ENCODE measurements at places on chromosomes 7 and 10.

DNA sequence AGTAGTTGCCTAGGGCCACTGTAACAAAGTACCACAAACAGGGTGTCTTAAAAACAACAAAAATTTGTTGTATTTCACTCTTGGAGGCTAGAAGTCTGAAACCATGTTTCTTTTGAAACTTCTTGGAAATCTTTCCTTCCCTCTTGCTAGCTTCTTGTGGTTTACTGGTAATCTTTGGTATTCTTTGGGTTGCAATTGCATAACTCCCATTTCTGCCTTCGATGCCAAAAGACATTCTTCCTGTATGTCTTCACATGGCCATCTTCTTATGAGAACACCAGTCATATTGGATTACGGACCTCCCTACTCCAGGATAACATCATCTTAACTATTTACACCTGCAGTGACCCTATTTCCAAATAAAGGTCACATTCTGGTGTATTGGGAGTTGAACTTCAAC is 357.4 kb downstream of the PPP1R3A start:
- DNase-seq: no peak

DNA sequence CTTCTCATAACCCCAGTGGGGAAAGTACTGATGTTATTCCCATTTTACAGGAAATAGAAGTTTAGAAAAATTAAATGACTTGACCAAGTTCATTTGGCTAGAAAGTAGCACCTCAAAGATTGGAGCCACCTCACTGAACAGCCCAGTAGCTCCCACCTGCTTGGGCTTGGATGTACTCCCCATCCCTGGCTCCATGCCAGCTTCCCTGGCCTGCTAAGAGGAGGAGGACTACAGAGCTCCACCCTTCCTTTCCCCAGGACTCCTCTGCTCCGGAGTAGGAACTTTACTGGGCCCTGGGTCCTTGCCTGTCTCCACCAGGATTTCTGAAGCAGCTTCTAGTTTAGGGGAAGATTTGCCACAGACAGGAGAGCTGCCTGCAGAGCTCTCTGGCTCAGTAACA is 3.1 kb downstream of the HPS6 start:
- no peak for DNase-seq

GRCh38 chr7:65444899-65445823 is 71.5 kb downstream of the ZNF92 start:
- no peak for DNase-seq

- no peak for DNase-seq
These were observed 88.7 kb downstream of the FAM53B start for GRCh38 chr10:124655191-124656112.

DNA sequence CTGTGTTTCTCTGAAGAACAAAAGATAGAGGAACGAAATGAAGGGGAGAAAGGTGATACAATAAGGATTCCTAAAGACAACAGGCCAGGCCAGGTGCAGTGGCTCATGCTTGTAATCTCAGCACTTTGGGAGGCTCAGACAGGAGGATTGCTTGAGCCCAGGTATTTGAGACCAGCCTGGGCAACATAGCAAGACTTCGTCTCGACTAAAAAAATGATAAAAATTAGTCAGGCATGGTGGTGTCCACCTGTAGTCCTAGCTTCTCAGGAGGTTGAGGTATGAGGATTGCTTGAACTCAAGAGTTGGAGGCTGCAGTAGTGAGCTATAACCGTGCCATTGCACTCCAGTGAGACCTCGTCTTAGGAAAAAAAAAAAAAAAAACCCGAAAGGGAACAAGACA is 41.4 kb upstream of the FAM3C start:
- no peak for DNase-seq

GRCh38 chr10:9061871-9062270 is 1007.4 kb downstream of the GATA3 start:
- DNase-seq: no peak

GRCh38 chr7:71507680-71508602 is 376.0 kb downstream of the GALNT17 start:
- DNase-seq: no peak

DNA sequence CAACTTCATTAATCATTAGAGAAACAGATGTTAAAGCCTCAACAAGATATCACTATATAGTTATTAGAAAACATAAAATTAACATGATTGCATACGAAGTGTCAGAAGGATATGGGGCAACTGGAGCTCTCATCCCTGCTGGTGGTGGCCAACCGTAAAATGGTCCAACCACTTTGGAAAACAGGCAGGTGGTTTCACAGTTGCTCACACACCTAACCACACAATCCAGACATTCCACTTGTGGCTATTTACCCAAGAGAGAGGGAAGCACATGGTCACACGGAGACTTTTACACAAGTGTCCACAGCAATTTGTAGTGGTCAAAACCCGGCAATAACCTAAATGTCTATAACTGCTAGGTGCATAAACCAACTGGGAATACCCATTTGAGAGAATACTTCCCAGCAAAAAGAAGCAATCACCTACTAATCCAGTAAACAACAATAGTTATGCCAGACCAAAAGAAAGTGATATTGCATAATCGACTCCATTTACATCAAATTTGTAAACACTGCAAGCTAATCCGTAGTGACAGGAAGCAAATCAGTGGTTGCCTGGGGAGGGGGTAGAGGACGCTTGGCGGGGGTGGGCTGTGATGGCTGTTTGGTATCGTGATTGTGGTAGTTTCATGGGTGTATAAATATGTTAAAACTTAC is 91.8 kb downstream of the LARP4B start:
- DNase-seq: no peak

GRCh38 chr7:120043250-120043649 is 229.7 kb upstream of the KCND2 start:
- DNase-seq: no peak

DNA sequence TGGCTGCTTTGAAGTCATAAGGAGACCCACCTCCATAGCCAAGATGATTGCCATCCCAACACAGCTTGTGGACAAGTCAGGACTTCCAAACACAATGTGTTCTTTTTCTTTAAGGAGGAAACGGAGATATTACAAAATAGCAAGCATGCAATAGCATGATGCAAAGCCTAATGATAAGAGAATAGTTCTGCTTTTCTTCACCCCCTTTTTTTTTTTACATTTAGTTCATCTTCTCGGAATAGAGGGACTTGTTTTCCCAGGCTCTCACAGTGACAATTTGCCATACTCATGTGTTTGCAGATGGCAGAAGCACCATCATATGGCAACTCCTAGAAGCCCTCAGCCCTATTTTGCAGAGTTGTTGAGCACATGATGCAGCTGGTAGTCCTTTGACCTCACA is 119.8 kb downstream of the ITGB8 start:
- DNase-seq: no peak

DNA sequence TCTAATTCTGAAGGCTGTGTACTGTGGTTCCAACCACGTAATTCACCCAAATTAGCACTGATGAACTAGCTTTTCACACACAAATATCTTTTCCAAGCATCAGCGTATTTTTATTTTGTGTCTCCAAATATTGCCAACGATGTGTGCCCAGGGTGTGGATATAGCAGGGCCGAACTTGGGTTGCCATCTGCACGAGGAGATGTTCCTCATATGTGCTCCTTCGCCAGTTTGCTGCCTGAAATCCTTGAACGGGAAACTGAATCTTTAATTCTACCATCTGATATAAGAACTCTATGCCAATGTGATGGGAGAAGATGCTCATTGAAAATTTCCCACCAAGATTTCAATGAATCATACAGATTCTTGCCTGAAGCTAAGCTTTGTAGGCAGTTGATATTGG is 121.5 kb upstream of the ZNF438 start:
- no peak for DNase-seq

- DNase-seq: no peak
These were observed 1.1 kb downstream of the P4HA1 start for GRCh38 chr10:73095481-73096021.

- DNase-seq: no peak
These were observed 10.2 kb downstream of the PYROXD2 start for GRCh38 chr10:98404571-98405359.

DNA sequence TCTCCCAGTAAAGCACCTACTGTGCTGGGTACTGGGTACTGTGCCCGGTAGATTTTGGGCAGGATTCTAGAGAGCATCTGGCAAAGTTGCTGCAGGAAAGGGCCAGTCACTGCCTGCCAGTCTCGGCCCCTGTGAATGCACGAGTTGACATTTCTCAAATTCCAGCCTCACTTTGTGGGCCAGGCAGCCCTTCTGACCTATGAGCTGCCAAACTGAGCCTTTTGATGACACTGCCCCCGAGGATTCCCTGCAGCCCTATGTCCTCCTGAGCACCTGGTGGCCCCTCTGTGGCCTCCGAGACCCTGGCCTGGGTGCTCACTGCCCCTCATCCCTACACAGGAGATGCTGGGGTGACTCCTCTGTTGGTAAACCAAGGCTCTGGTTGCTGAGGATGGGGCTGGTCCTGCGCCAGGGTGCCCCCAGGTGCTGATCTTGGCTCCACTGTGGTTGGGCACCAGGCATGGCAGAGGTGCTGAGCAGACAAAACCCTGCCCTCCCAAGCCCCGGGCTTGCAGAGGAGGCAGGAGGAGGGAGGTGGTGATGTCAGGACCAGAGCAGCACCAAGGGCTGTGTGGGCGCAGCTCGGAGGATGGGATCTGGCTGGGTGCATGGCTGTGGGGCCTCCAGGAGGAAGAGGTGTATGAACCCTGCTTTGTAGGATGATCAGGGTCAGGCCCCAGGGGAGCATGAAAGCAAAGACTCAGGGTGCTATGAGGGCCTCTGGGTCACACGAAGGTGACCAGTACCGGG is 16.2 kb downstream of the LHPP start:
- DNase-seq: no peak

GRCh38 chr7:108628678-108629077 is 59.0 kb downstream of the DNAJB9 start:
- no peak for DNase-seq

- DNase-seq: peak; percentile 54
These were observed 4.1 kb upstream of the C10orf120 start for GRCh38 chr10:122703483-122704448.

GRCh38 chr7:14252458-14252857 is 263.0 kb upstream of the ETV1 start:
- no peak for DNase-seq

DNA sequence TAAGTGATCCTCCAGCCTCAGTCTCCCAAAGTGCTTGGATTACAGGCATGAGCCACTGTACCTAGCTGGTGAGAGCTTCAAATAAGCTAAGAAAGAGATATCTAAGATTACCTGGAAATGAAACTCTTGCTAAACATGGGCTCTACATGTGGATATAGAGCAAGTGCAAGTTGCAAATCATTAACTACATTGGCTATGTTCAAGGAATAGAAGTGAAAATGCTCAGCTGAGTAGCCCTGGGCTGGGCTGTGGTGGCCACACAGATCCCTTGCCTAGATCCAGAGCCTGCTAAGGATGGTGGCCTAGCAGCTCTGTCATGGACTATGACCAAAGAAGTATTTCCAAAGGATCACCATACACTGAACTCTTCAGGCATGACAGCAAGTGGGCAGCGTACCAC is 209.3 kb downstream of the PLXNA4 start:
- no peak for DNase-seq

GRCh38 chr10:104307576-104308438 is 30.5 kb downstream of the ITPRIP start:
- DNase-seq: no peak

GRCh38 chr10:131041441-131041840 is 270.1 kb downstream of the TCERG1L start:
- DNase-seq: no peak

- no peak for DNase-seq
These were observed 168.5 kb downstream of the NOC3L start for GRCh38 chr10:94194256-94194655.

- DNase-seq: no peak
These were observed 23.9 kb upstream of the CALD1 start for GRCh38 chr7:134755422-134756022.

DNA sequence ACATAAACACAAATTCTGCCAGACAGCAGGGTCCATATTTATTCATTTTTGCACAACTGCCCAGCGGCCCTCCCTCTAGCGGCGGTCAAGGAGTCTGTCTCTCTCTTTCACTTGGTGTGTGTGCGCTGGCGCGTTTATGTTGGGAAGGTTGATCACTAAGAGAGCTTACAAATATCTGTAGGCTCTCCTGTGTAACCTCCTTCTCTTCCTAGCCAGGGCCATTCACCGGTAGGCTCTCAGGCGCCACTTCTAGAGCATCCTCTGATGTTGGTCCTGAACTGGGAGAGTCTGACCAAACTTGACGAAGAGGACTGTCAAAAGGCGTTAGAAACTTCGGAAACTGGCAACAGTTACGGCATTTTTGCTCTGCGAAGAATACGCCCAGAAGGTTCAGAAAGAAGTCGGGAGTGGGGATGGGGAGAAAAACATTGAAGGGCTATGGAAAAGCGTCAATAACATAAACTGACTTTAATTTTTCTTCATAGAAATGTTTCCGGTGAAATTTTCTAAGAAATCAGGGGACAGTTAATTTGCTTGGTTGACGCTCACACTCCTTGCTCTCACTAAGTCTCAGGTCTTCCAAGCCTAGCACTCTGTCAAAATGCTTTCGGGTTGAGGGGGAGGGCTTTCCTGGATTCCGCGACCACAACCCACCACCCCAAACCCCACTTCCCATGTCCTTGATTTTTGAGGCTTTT is 731.1 kb downstream of the ZWINT start:
- DNase-seq: no peak

GRCh38 chr10:71769279-71769823 is 4.0 kb downstream of the VSIR start:
- DNase-seq: no peak

- DNase-seq: no peak
These were observed 732 bp downstream of the FAM53B start for GRCh38 chr10:124743191-124744101.

DNA sequence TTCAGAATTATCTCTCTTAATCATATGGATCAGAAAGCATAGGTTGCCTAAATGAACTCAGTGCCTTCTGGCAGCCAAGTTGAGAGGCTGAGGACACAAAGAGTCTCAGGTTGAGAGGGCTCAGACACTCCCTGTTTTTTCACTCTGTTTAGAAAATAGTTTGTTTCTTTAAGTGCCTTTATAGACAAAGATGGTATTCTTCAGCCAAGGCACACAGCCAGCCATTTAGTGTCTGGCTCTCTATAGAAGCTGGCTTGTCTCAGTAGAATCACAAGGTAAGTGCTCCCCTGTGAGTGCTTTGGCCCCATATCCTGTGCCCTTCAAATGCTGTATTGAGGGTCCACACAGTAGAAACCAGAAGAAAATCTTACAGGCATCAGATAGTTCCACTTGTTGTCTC is 3.6 kb downstream of the GPR158 start:
- no peak for DNase-seq

- no peak for DNase-seq
These were observed 170.1 kb upstream of the INHBA start for GRCh38 chr7:41872966-41873365.

- no peak for DNase-seq
These were observed 236.6 kb downstream of the CDK14 start for GRCh38 chr7:90832726-90833125.

GRCh38 chr10:91800756-91801155 is 2.5 kb downstream of the TNKS2 start:
- DNase-seq: no peak

All from NCI-H1930 (cell line).